ENCODE measurements at places on chromosomes 11 and 22.

DNA sequence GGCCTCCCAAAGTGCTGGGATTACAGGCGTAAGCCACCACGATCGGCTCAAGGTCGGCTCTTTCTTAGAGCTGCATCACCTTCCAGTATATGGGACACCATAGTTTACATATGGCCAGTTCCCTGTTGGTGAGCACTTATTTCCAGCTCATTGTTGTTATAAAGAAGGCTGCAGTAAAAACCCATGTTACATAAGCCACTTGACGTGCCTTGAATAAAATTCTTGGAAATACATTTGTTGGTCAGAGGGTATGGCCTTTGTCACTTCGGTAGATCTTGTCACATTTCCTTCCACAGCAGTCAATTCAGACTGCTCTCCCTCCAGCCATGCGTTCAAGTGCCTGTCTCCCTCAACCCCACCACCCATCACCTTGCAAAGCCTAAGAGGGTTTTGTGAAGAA, 92.9 kb downstream of the PRR5L start:
- DNase-seq = no peak

DNA sequence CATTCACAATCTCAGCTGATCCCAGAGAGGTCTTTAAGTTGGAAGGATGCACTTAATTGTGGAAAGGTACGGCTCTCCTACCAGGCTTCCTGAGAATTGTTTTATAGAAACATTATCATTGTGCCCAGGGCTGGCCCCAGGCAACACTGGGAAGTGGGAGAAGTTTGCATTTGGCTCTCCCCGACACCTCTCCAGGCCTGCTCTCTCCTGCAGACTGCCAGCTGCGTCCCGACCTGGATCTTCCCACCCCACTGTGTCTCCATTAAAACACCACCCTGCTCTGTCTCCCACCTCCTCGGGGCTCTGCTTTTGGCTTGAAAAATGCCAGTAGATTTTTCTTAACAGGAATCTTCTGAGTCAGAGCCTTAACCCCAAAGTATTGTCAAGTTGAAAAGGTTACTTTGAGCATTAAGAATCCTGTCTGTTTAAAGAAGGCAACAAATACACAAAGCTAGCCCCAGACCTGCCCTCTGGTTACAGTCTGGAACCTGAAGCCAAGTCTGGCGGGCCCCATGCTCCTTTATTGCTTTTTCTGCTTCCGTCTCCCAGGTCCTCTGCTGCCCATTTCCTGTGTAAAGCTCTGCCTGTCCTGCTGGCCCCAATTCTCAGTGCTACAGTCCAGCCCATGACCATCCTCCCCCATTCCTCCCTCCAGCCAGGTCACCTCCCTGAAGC, 530.2 kb downstream of the SOX6 start:
- DNase-seq = peak; percentile 25

DNA sequence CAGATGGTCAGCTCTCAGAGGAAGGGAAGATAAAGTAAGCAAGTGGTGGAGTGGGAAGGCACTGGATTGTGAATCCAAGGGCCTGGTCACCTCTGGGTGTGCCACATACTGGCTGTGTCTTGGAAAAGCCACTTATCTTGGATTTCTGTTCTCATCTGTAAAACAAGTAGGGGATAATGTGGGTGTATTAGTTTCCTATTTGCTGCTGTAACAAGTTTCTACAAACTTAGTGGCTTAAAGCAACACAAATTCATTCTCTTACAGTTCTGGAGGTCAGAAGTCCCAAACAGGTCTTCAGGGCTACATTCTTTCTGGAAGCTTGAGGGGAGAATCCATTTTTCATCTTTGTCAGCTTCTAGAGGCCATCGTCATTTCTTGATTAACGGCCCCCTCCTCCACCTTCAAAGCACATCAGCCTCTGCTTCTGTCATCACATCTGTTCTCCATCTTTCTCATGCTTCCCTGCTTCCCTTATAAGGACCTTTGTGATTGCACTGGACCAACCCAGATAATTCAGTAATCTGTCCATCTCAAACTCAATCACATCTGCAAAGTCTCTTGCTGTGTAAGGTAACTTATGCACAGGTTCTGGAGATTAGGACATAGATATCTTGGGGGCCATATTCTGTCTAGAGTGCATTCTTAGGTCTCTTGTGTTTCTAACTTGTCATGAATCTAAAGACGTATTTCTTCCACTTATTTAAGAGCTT, 75.9 kb downstream of the C22orf31 start:
- DNase-seq = no peak

GRCh38 chr11:118834427-118835028, 43.6 kb upstream of the DDX6 start:
- DNase-seq = no peak

- peak; percentile 64 for DNase-seq
Measured at GRCh38 chr22:38316364-38317121, 690 bp downstream of the CSNK1E start.

DNA sequence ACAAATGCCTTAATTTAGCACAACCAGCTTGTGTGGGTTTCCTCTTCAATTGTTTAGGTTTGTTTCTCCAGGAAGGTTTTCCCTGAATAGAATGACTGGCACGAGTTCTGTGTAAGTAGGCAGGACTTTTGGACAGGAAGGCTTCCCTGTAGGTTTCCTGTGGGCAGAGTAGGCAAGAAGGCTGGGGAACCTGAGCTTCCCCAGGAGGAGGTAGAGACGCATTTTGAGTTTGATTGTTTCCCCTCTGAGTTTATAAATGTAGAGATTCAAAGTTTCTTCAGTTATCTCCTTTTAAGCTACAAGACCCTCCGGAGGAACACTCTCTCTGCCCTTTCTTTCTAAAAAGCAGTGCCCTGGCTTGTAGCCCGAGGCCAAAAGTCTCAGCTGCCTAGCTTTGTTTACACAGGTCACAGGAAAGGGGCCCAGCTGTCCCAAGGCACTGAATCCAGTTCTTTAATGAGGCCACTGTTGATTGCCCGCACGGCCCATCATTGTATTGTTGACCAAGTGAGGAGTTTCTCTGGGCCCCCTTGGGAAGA, 66.6 kb upstream of the RDX start:
- peak; percentile 94 for DNase-seq

DNA sequence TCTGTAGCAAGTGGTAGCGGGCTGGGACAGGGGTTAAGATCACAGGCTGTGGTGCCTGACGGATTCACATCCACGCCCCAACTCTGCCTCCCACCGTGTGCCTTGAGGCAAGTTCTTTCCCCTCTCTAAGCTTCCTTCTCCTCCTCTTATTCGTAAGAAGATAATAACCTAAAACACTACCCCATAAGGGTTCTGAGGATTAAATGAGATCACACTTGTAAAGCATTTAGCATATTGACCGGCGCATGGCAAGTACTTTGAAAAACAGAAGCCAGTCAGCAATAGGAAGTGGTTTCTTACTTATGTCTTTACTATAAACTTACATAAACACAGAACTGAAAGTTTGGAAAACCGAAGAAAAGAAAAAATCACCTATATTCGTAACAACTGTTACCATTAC, 15.5 kb upstream of the LMO2 start:
- peak; percentile 23 for DNase-seq

DNA sequence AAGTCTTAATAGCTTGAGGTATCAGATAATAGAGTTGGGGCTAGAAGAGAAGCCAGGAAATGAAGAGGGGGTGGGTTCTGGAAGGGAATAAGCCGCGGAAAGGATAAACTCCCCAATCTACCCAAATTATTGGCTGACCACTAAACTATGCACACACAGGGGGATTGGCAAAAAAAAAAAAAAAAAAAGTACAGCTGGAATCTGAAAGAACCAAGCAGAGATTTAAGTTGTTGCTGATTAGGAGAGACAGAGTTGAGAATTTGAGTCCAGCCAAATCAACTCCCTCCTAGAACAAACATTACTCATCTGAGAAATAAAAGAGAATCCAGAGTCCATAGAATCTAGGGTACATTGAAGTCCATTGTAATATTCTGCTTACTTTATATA, 134.9 kb downstream of the CCDC81 start:
- no peak for DNase-seq

DNA sequence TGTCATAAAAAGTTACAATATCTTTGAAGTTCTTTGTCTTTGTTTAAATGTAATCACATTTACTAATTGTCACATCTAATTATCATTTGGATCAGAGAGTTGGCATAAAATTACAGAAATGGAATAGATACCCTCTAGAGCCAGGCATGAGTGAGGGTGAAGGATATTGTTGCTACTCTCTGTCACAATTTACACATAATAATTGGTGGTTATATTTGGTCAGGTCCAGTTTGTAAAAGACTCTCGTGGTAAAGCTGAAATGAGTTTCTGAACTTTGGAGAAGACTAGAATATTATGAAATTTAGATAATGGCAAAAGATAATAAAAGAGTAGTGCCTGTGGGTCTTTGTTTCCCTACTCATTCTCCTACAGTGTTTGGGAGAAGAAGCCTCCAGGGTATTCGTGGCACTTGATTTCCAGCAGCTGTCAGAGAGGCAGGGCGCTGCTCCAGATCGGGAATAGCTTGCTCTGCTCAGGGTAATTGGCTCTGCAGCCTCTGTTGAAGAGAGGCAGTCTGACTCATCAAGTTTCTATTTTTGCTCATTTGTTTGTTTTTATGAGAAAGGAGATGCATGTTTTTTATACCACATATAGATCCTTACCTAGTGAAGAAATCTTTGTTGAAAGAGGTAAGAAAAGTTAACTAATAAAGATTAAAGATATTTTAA, 349.9 kb downstream of the CNTN5 start:
- peak; percentile 65 for DNase-seq

All from ELF-1 (cell line).